NCI-H524 treated with DMSO at 0.1 percent for 48 hours (cell line): ENCODE measurements at places on chromosomes 7 and 10.

GRCh38 chr10:46096909-46097575 lies 51.0 kb upstream of the MSMB start:
- no peak for DNase-seq

DNA sequence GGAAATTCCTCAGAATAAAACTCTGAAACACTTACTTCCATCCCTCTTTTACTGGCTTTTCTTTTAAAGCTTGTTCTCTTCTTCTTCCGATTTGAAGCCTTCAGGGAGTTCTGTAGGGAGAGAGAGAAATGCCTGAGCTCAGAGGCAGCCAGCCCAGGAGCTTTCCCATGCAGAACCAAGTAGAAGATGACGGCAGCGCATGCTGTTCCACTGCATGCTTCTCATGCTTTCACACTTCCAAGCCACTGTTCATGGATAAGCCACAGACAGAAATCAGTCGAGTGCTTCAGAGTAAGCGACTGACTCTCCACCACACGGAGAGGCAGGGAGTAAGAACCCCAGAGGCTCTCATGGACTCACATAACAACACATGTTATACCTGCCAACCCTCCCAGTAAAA lies 237.3 kb downstream of the DGKI start:
- DNase-seq, result no peak

GRCh38 chr10:98125940-98126631 lies 8.4 kb upstream of the R3HCC1L start:
- no peak for DNase-seq

GRCh38 chr10:52213321-52213752 lies 100.7 kb upstream of the DKK1 start:
- DNase-seq, result no peak

- DNase-seq, result no peak
Observed at GRCh38 chr10:116774728-116775151, 32.4 kb upstream of the HSPA12A start.
